Activated CD4-positive, alpha-beta T cell treated with anti-CD3 and anti-CD28 coated beads for 24 hours (primary cell): ENCODE measurements at places on chromosomes 2 and 18.

GRCh38 chr2:224778474-224778877 is 62.3 kb upstream of the CCDC195 start:
- DNase-seq: peak; percentile 45

GRCh38 chr2:222861411-222862105 is 722 bp downstream of the ACSL3 start:
- DNase-seq: peak; percentile 30

DNA sequence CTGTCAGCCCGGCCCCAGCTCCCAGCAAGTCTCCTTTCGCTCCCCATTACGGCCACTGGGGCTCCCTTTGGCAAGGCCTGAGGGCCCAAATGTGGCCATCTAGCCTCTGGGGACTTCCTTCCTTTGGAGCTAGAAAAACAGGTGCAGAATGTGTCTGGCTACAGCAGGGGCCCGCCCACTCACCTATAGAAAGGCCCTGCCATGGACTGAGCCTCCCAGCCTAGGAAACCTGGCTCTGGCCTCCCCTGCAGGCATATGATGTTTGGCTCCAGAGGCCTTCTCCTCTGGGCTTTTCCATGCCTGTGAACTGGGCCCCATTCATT is 55.3 kb upstream of the ALPP start:
- no peak for DNase-seq

DNA sequence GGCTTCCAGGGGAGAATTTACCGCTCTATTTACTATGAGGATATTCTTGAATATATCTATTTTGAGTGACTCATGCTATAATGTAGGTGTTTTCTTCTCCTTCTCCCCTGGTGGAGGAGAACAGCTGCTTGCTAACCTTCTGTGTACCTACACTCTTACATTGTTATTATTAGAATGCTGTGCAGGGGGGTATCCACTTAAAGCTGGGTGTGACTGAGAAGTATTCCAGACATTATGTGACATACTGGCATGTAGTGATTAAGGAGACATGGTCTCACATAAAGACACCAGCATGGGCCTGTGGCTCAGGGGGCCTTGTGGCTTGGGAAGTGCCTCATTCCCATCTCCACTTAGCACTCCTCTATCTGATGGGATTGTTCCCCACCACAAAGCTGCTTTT is 287.9 kb downstream of the PTPRM start:
- no peak for DNase-seq

GRCh38 chr2:10517351-10518043 is 69.4 kb upstream of the ODC1 start:
- DNase-seq: no peak

GRCh38 chr2:31933066-31933465 is 77.7 kb downstream of the MEMO1 start:
- DNase-seq: no peak

DNA sequence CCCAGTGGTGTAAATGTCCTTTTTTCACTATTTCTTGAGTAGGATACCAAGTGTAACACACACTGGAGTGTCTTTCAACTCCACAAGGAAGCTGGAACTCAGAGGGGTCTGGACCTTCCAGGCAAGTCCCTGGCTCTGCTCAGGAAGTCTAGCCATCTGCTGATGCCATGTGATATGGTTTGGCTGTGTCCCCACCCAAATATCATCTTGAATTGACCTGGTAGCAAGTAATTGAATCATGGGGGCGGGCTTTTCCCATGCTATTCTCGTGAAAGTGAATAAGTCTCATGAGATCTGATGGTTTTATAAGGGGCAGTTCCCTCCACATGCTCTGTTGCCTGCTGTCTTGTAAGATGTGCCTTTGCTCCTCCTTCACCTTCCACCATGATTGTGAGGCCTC is 99.4 kb upstream of the CDC42EP3 start:
- no peak for DNase-seq

- DNase-seq: no peak
Measured at GRCh38 chr2:62826141-62826540, 120.6 kb downstream of the EHBP1 start.

GRCh38 chr2:157192445-157193423 is 64.8 kb upstream of the GALNT5 start:
- no peak for DNase-seq

GRCh38 chr18:9334973-9335696 is 562 bp downstream of the TWSG1 start:
- DNase-seq: peak; percentile 3

DNA sequence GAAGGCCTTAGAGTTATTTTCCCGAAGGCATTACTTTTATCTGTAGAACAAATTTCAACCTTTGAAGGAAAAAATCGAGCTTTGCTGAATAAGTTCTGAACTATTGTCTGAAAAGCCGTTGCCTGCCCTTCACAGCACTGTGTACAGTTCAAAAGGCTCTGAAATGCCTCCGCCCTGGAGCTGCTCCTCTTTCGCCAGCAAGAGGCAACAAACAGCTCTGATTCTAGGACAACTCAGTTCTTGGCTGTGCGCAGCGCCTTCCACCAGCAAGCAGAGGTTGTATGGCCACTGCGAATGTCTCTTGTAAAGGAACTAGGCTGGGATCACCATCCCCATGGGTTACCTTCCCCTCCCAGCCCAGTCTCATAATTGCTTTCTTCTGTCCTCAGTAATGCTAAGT is 308.5 kb downstream of the GBX2 start:
- DNase-seq: no peak

DNA sequence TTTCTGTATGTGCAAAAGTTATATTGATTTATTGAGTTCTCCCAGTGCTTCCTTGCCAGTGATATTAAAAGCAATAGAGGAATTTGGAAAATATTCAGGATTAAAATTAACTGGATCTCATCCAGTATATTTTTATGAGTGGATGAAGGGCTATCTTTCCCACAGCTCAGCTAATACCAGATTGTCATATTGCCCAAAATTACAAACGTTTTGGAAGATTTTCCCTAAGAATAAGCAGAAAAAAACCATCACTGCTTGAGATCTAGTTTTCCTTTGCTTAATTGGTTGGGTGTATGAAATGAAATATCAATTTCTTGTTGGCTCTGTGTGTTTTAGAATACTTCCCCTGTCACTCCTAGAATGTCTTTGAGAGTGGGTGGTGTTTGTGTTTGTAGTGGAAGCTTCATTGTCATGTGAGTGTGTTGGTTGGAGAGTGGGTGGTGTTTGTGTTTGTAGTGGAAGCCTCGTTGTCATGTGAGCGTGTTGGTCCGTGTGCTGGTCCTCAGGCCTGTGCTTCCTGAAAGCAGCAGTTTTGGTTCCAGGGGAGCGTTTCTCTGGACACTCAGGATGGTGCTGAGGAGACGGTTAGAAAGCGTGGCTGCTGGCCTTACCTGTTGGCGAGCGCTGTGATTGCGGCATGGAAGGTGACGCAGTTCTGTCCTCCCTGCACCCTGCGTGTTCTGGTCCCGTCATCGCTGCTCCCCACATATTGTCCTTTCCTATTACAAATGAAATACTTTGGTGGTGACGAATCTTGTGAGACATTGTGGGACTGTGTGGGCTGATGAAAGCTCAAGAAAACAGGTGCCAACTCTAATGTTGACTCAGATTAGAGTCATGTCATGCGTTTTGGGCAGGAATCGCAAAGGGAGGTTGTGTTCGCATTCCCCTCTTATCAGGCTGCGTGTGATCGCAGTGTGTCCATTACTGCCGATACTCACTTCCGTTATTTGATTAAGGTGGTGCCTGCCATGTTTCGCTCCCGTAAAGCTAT is 12.4 kb downstream of the ASB1 start:
- peak; percentile 25 for DNase-seq

- no peak for DNase-seq
Measured at GRCh38 chr2:100383306-100383705, 34.2 kb downstream of the CHST10 start.

GRCh38 chr2:95386031-95386430 is 16.5 kb upstream of the FAHD2A start:
- no peak for DNase-seq

- no peak for DNase-seq
Measured at GRCh38 chr2:126359494-126359893, 296.5 kb upstream of the GYPC start.

GRCh38 chr2:109537565-109538222 is 76.1 kb downstream of the SEPTIN10 start:
- DNase-seq: no peak

- no peak for DNase-seq
Measured at GRCh38 chr18:59087391-59087790, 52.3 kb upstream of the SEC11C start.

GRCh38 chr2:173359231-173359630 is 4.6 kb downstream of the CDCA7 start:
- no peak for DNase-seq

GRCh38 chr2:38095996-38096861 is 20.3 kb upstream of the CYP1B1 start:
- no peak for DNase-seq

DNA sequence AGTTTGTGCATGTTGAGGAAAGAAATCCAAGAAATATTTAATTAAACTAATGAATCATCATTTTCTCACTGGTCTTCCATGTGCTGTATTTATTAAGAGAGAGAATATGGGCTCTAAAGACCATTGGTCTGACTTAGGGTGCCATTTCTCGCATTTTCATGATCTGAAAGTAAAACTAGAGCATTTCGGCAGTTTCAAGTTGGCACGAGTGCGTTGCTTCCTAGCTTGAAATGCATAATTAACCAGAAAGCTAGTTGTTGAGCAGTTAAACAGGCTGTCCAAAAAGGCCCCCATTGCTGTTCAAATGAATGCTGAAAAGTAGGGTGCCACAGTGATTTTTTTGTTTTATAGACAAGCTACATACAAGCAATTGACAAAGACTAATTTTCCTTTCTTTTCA is 47.4 kb downstream of the SLC8A1 start:
- no peak for DNase-seq

DNA sequence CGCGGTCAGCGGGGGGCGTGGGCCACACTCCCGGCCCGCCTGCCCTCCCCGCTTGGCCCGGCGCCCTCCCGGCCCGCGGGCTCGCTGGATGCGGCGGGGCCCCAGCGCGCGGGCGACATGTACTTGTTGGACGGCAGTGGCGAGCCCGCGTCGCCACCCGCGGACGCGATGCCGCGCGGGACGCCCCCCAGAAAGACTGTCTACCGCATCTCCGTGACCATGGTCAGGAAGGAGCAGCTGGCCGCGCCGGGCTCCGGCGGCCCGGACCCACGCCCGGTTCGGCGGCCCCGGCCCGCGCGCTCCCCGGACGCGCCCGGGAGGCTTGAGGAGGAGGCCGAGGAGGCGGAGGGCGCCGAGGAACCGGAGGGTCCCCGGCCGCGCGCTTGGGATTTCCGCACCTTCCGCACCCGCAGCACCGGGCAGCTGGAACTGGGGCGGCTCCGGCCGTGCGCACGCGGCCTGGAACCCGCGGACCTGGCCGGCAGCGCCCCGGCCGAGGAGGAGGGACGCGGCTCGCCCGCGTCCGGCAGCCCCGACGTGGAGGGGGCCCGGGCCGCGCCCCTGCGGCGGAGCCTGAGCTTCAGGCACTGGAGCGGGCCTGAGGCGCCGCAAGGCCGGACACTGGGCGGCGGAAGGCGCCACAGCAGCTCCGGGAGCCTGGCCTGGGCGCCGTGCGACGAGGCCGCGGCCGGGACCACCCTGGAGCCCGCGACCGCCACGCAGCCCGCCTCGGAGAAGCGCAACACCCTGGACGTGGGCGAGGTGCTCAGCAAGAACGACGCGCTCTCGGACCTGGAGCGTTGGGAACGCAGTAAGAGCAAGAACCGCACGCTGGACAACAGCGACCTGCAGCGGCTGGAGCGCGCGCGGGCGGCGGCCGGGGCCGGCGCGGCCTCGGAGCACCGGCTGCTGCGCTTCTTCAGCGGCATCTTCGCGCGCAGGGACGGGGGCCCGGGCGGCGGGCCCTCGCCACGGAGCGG is 176.4 kb downstream of the AGAP1 start:
- DNase-seq: no peak

DNA sequence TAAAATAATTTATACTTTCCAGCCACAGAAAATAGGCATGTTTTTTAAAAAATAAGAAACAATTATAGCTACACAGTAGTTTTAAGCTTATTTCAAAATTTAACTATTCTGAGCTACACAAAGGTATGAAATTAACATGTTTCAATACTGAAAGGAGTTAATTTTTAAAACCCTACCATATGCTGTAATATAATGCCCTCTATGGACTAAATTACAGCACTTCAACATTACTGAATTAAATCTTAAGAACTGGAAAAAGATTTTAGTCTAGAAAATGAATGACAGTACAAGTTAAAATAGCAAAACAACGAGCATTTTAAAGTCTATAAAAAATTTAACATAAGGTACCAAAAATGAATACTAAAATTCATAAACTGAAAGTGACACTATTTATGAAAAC is 36.3 kb downstream of the RTN4 start:
- DNase-seq: no peak
